ENCODE measurements at places on chromosomes 12 and 14.

DNA sequence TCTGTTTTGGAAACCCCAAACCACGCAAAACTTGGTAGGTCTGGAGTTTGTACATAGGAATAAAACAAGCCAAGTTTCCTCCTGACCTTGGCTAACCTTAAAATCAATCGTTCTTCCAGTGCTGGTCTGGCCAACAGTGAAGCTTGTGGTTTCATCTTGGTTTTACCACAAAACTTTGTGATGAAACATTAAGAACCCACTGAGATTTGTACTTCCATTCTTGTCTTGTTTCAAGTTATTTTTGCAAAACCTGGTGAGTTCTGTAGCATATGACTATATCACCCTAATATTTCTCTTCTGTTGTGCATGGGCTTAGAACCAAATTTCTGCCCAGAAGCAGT lies 26.4 kb downstream of the SIX1 start:
- no peak for DNase-seq

DNA sequence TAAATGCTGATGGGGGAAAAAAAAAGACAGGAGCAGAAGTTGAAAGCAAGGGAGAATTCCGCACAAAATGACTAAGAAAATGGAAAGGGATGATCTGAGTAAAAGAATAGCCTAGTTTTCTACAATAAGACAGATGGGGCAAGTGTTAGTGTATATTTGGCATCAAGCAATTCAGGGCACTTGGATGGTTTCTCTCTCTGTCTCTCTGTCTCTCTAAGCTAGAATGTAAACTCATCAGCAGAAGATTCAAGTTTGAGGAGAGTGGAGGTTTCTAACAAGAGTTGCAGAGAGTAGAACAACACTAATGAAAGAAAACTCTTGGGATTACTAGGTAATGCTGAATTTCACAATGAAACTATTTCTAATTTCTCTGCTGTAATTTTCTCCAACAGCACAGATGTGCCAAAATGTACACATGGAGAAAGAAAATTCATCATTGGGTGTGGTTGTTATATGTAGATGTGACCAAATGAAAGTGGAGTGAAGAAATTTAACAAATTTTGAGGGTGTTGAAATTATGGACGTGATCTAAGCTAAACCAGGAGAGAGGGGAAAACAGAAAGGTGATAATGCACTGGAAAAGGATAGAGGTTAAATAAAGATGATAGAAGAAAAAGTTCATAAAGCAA lies 237.1 kb downstream of the ACSS3 start:
- DNase-seq = no peak

- peak; percentile 52 for DNase-seq
Measured at GRCh38 chr14:98912655-98913054, 359.3 kb downstream of the BCL11B start.

DNA sequence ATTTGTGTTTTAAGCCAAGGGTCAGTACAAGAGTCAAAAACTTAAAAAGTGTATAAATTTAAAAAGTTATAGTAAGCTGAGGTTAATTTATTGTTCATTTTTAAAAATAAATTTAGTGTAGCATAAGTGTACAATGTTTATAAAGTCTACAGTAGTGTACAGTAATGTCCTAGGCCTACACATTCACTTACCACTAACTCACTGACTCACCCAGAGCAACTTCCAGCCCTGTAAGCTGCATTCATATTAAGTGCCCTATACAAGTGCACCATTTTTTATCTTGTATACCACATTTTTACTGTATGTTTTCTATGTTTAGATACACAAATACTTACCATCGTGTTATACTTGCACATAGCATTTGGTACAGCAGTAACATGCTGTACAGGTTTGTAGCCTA lies 37.7 kb downstream of the GPR137C start:
- DNase-seq = no peak

- no peak for DNase-seq
Measured at GRCh38 chr14:50679674-50680073, 11.6 kb upstream of the SAV1 start.

- DNase-seq = no peak
Measured at GRCh38 chr12:70507442-70507841, 129.8 kb downstream of the PTPRB start.

DNA sequence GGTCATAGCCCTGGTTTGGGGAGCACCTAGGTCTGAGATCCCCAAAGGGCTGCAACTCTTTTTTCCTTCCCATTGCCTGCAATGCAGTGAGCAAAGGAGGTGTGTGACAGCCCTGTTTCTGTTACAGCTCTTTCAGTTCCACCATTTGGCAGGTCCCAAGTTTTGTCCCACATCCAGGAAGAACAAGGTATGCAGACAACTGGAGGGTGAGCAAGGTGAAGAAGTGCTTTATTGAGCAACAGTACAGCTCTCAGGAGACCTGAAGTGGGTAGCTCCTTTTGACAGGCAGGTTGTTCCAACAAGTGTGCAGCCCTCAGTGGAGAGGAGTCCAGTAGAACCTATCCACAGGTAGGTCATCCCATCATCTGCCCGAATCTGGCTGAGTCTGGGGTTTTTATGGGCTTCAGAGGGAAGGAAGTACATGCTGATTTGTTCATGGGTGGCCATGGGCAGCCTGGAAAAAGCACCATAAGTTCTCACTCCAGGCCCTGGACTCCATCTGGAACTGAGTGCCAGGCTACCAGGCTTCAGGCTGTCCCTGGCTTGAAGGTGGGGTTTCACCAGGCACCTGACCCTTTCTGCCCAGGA lies 62.8 kb upstream of the NAV3 start:
- DNase-seq = no peak

DNA sequence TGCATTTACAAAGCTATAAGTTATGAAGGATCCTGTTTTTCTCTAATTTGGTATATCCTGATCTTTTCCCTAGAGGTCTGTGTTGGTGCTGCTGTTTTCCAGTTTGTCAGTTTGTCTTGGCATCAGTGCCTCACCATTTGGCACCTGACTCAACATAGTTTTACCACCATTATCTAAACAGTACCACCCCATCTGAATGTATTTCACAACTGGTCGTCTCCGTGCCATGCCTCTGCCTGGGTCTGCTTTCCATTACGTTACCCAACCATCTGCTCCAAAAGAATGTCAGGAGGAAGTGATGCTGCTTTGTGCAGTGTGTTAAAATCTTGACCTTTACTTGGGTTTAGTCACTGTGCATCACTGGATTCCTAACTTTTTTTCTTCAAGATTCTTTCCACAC lies 129.3 kb upstream of the RASSF8 start:
- no peak for DNase-seq

DNA sequence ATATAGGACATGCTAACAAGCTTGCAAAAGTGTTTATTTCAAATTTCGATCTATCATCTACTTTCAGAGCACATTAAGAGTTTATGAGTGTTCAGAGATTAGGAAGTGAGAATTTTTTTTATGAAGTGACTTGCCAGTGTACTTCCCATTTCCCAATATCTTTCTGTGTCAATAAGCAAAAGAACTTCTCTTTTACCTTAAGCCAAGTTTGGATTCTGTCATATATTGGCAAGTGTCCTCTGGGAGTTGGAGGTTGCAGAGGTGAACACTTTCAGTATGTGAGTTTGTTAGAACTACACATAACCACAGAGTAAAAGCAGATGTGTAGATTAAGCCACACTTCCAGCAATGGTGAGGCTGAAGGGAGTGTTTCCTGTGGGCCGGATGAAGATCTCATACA lies 16.6 kb upstream of the KLRF1 start:
- DNase-seq = no peak

- no peak for DNase-seq
Measured at GRCh38 chr14:94771158-94771905, 1.4 kb upstream of the GSC start.
